Stimulated activated CD8-positive, alpha-beta memory T cell treated with anti-CD3 and anti-CD28 coated beads, Interleukin-12 subunit alpha, Interleukin-12 subunit beta, amount 100 ng/mL, for 1 hour (primary cell): ENCODE measurements at places on chromosomes 2 and 18.

GRCh38 chr2:59084326-59084725 is 843.2 kb upstream of the FANCL start:
- no peak for DNase-seq

GRCh38 chr2:151097128-151097527 is 164.5 kb downstream of the RBM43 start:
- DNase-seq = no peak

DNA sequence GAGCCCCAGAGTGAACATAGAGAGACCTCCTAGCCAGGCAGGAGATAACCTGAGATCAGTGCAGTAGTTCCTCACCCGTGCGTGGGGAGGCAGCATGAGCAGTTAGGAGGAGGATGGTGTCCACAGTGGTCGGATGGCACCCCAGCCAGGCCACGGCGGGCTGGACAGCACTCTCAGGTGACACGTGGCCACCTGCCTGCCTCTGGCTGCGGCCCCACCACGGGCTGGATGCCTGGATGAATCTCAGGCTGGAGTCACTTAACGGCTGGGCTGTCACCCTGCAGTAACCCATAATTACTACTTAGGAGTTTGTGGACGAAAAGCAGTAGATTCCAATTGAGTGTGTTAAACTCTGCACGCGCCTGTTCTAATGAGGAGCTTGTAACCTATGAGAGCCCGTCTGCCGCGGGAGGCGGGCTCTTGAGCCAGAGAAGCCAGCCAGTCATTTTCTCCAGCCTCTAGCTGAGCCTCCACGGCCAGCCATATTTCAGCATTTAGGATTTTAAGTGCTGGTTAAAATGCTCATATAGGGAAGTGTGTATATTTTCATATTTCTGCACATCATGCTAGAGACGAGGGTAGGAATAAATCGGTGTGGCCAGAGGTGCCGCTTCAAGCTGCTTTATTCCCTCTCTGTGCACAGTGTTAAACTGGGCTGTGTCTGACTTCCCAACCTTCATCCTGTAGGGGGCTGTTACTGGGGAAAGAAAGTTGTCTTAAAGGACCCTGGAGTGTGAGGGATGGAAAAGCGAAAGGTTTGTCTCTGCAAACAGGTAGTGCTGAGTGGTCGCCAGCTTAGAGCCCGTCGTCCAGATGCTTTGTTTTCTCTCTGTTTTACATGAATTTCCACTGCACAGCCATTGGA is 144.0 kb downstream of the GLI2 start:
- no peak for DNase-seq

DNA sequence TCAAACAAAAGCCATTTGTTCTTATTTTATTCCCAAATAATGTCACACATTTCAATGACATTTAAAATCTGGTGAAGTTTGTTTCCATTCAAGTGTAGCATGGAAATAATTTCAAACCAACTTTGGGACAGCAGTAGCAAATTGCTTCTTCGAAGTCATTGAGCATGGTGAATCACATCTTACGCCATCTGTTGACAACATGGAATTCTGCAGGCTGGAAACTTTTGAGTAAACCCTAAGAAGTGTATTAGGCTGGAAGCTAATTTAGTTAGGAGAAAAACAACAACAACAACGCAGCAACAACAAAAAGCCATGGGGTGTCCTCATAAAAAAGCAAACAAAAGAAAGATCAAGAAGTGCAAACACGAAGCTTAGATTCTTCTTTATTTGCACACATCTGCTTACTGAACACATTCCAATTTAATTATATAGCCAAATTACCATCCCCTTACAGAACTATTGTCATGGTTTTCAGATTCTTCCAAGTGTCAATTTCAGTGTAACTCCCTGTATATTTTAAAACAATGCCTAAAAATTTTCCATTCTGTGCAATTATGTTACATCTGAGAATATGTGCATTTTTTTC is 659.0 kb upstream of the CDH7 start:
- no peak for DNase-seq

GRCh38 chr2:117551858-117552257 is 262.6 kb upstream of the DDX18 start:
- no peak for DNase-seq

DNA sequence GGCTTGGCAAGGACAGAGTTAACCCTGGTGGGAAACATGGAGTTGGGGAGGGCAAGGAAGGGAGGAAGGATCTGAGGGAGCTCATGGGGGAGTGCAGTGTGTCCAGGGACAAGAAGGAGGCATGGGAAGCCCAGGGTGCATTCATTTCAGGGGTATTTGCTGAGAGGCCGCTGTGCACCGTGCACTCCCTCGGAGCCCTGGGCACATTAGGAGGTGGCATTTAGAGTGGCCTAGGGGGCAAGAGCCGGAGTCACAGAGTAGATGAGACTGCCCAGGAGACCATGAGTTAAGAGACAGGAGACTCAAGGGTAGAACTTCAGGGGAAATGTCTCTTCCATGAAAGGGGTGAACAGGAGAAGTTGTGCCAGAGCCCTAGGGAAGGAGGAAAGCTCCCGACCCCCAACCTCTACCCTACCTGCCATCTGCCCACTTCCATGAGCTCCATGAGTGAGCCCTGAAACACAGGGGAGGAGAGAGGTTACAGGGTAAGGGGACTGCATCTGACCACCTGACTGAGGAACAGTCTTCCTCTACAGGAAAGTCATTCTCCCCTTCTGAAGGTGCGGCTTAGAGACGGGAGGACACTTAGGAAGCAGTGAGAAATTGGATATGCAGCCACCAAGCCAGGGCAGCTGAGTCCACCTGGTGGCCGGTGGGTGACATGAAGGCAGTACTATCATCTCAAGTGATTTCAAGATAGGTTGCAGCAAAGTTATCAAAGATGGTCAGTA is 58.5 kb upstream of the COPS8 start:
- peak; percentile 5 for DNase-seq

DNA sequence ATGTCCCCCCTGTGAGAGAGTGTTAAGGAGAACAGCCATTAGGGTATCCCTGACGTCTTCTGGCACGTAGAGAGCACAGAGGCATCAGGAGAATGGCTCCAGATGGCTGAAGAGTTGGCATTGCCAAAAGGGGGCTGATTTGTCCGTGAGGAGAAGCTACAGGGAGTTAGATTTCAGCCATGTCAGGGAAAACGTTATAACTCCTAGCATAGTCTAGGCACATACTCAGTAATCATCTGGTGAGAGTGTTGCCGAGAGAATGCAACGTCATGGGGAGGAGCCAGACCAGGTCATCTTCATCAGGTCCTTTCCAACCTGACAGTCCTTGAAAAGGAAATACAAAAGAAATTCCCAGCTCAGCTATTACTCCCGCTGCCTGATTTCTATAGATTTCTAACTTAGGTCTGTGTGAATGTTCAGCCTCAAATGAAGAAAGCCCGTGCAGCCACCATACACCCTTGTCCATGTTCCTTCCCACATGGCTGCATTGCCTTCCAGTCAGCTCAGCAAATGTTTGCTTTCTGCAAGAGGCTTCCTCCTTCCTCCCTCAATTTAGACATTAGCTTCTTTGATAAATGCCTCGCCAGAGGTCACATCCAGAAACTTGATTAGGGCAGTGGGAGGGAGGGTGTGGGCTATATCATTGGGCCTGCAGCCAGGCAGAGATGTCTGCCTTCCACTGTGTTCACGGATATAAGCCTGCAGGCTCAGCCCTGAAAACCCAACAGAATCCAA is 93.0 kb downstream of the STPG4 start:
- DNase-seq = no peak

DNA sequence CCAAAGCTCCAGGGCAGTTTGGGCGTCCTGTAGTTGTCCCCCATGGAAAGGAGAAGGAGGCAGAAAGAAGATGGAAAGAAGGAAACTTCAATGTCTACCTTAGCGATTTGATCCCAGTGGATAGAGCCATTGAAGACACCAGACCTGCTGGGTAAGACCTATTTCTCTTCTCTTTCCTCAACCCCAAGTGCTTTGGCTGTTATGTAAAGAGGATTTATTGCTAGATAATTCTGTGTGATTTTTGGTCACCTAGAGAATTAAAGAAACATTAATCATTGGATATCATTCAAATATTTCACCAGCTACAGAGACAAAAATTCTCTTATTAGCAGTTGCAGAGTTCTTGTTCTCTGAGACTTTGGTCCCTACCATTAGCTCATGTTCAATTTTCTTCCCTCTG is 1.9 kb downstream of the GALNT5 start:
- no peak for DNase-seq

DNA sequence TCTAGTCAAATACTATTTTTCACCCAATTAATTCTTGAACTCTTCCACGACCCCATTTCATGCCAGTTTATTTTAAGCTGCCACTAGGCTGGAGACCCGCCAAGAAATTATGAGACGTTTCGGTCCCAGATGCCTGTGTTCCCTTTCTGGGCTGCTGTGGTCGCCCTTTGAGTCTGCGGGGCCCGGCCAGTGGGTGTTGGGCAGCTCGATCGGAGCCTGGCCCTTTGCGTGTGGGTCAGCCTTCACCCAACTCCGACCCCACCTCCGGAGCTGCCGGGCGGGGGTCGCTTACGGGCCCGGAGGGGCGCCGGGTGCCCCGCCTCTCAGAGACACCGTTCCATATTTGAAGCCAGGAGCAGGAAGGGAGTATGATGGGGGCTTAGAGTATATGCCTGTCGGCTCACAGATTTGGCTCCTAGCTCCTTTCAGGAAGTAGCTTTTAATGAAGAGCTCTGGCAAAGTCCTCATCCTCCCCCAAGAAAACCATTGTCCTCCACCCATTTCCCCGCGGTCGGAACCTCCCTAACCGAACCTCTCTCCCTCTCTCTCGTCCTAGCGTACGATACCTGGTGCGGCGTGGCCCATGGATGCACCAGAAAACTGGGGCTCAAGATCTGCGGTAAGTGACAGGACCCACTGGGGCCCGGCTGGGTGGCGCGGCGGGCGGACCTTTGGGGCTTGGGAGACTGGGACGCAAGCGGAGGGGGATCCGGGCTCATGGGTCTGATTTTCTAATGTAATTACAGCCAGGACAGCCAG is 5.0 kb downstream of the GAD1 start:
- DNase-seq = no peak

DNA sequence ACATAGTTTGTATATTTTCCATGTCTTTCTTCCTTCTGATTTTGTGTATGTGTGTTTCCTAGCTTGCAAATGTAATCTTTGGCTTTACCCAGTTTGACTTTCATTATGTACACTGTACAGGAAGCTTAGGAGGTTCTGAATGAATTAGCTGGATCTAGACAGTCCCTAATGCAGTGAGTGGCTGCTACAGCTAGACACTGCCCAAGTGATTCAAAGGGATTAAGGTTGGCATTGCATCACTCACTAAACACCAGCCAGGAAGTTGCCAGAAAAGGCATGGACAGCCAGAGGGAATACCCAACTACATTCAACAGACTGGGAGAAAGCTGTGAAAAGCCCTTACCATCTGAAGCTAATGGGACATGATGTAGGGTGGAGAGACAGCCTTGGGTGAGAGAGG is 316.0 kb upstream of the MEX3C start:
- DNase-seq = no peak

DNA sequence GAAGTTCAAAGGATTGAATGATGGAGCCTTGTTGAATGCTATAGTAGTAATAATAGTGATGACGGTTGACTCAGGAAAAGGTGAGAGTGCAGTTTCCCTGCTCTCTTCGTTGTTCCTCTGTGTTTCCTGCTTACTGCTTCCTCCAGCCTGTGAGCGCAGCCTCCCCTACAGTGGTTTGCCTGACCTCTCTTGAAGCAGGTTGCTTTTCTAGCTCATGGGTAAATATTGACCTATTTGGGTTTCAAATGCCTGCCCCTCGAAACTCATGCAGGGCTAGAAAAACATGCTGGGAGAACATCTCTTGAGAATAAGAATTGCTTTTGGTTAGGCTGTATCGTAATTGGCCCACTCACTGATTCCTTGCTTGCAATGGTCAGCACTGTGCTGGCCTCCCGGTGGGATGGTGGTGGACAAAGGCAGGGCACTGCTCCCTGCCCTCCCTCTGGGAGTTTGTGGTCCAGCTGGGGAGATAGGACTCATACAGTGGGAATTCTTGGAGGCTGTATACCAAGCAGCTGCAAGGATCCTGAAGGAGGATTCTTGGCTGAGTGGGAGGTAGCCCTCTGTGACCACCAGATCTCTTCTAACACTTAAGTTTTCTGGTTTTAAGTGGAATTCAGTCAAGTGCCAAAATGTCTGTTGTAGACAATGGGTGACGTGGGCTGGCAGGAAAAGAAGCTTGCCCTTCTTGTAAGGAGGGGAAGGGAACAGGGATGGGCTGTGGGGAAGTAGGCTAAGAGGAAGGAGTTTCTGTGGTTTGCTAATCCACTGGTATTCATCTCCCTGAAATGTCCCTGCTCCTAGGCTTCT is 5.4 kb upstream of the RNF181 start:
- DNase-seq = no peak

DNA sequence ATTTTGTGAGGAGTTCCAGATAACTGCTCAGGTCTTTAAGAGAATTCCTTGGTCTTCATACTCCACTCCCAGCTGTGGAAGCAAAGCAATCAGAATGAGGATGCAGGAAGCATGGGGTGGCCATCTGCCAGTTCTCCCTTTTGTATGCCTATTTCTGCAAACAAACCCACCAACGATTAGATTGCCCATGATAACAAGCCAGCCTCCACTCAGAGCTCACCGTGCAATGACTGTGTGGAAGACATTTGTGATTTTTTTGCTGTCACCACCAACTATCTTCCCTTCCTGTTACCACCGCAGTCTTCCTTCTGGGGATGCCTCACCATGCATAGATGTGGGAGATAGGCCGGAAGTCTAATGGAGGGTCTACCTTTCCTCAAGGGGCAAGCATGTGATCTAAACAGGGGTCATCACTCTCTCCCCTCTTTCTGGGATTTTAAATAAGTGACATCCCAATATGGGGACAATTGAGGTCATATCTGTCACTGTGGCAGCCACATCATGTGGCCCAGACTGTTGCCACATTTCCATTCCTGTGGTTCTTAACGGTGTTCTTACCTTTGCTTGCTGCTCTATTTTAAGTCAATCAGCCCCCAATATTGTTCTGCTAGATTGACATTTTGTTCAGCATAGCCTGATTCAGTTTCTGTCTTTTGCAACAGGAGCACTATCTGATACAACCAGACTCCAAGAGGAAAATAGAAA is 4.4 kb downstream of the AFF3 start:
- no peak for DNase-seq

- no peak for DNase-seq
Observed at GRCh38 chr2:75068546-75068945, 110.1 kb downstream of the POLE4 start.

GRCh38 chr18:11992096-11992790 is 10.9 kb downstream of the IMPA2 start:
- no peak for DNase-seq

GRCh38 chr2:180003559-180003958 is 3.5 kb downstream of the CWC22 start:
- no peak for DNase-seq

- no peak for DNase-seq
Observed at GRCh38 chr2:157468931-157469708, 25.2 kb upstream of the CYTIP start.

DNA sequence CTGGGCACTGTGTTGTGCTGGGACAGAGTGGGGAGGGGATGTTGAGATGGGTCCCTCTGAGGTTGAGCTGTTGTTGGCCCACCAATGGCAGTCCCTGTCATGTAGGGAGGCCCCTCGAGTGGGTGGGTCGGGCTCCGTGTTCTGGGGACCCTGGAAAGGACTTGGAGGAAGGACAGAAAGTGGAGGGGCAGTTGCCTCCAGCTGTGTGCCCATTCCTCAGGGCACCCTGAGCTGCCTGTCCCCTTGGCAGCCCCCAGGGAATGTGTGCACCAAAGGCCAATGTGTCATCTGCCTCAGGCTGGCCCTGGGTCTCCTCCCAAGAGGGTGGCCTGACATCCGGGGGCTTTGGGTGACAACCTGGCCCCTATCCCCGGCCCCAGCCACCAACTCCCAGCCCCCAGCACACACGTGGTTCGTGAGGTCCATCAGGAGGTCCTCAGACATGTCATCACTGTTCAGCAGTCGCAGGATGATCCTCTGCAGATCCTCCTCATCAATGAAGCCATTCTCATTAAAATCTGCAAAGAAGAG is 57.7 kb downstream of the CIB4 start:
- no peak for DNase-seq
